ENCODE measurements at places on chromosomes 5 and 9.

- DNase-seq, result no peak
These were observed 13.4 kb upstream of the LTC4S start for GRCh38 chr5:179780362-179780761.

DNA sequence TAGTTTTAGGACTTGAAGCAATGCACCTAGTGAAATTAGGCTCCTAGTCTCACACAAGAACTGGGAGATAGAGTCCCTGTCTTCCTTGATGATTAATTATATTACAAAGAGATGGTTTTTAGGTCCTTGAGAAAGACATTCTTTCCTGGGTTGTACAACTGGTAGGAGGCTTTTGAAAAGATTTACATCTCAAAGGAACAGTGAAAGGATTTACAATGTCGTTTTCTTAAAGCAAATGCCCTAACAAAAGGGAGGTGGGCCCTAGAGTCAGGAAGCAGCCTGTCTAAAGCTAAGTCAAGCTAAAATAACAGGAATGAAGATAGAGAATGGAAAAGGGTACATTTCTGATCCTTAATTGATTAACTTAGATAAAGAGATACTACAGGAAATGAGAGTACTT, 102.2 kb upstream of the IL7R start:
- no peak for DNase-seq

GRCh38 chr5:491119-491855, 33.0 kb downstream of the SLC9A3 start:
- no peak for DNase-seq

DNA sequence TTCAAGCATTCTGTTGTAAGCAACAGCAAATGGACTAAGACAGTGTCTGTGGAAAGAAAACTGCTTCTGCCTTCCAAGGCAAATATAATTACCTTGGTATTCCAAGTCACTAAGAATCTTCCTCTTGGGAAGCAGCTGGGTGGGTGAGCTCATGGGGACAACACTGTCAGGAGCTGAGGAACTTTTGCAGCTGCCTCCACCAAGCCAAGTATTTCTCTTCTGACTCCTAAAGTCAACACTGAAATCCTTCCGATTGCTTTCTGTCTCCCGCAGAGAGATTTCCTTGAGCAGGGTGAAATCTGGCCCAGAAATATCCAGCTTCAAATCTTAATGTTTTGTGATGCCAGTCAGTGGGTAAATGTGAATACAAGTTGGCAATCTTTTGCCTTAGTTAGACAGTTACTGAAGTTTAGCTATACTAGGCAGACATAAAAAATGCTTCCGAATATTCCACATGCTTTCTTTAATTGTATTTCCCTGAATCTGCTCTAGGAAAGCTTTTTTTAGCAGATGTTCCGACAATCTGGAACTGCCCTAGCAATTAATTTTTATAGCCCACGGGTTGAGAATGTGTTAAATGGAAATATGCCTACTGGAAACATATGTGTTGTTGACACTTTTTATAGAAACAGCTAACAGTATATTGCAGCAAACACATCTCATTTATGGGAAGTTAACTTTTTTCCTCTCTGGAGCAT, 369.9 kb upstream of the DAB2 start:
- no peak for DNase-seq

GRCh38 chr9:126665644-126666035, 51.9 kb downstream of the LMX1B start:
- no peak for DNase-seq

DNA sequence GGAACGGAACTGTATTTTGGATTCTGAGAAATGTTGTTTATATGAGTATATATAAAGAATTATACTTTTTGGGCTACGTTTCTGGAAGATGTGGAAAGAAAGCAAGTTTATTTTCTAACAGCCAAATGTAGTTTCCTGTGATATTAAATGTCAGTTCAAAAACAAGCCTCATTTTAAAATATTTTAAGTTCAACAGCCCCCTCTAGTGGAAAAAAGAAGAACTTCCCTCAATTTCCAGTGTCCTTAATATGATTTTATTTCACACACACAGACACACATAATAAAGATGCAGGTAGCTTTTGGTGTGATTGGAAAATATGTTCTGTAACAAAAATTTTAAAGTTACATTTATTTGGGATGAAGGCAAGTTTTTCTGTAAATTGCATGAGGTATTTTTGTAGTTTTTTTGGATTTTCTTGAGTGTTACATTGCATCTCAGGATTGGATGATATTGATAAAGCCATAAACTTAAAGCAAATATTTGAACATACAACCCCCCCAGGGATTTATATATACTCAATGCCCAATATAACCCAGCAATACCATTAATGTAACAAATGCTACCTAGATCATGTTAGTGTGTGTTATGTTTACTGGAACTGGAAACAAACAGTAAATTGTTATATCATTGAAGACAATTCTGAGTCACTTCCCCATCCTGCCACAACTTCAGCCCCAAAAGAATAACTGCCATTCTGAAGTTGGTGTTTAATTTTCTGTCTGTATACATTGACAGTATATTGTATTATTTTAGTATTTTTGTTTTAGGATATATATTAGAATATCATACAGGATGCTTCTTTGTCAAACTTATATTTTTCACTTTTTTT, 54.0 kb downstream of the CCDC171 start:
- no peak for DNase-seq

All from stimulated activated naive CD8-positive, alpha-beta T cell treated with anti-CD3 and anti-CD28 coated beads, Interleukin-15, Interleukin-2, amounts not matched to agents 100 U/mL and 50 U/mL, for 24 hours (primary cell).